ELF-1 (cell line): ENCODE measurements at places on chromosomes 11 and 22.

DNA sequence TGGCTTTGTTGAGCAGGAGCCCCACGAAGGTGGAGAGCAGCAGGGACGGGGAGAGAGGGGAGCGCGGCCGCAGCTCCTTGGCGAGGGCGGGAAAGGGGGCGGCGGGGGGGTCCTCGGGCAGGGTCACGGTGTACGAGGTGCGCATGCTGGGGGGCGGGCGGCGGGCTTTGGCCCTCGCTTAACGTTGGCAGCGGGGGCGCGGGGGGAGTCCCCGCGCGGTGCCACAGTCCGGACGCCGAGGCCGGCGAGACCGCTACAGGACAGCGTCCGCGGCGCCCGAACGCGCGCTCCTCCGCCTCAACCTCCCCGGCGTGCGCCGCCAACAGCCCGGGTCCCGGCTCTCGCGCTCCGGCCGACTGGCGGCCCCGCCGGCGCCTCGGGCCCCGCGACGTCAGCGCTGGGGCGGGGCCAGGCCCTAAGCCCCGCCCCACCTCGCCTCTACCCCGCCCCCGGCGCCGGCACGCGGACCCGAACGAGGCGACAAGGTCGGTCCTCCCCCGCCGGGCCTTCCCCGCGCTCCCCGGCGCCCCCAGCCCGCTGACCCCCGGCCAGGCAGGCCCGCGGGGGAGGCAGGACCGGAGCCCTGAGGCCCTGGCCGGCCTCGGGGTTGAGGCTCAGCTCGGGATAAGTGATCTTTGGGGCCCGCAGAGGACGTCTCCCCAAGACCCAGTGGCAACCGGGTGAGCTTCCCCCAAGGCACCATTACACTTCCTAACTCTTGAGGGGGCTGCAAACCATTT lies 17.5 kb downstream of the USP2 start:
- DNase-seq = peak; percentile 35

- no peak for DNase-seq
Measured at GRCh38 chr22:41915035-41915785, at the start of gene SHISA8. TSS of gene SHISA8 (minus strand) at chr22:41915074. CDS start at chr22:41914667, 407 bp downstream.

DNA sequence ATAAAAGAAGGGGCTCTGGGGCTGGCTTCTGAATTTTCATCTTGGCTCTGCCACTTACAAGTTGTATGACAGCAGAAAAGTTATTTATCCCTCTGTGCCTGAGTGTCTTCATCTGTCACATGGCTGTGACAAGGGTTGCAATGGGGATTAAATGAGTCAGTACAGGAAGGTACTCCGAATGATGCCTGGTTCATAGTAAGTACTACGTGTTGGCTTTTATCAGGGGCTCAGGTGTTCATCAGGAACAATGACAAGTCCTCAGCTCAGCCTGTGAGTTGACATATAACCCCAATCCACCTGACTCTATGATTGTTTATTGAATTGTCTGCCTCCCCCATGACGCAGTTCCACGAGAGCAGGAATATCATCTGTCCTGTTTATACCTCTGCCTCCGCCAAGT lies 45.7 kb downstream of the PAMR1 start:
- no peak for DNase-seq

GRCh38 chr11:111088847-111089355 lies 156.6 kb upstream of the POU2AF2 start:
- DNase-seq = no peak

DNA sequence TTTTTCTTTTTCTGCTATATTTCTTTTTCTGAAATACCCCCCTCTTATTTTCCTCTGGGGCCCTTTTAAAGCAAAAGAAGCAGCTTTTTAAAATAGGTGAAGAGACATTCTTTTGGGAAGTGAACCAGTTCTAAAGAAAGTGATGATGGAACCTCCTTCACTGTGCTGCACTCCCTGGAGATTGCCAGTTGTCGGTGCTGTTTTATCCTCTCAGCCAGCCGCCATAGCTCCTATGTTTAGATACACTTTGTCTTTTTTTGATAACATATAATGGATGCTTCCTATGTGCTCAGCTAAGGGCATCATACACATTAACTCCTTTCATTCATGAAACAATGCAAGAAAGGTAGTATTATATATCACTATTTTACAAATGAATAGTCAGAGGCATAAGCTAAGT lies 14.0 kb downstream of the CFAP300 start:
- no peak for DNase-seq

DNA sequence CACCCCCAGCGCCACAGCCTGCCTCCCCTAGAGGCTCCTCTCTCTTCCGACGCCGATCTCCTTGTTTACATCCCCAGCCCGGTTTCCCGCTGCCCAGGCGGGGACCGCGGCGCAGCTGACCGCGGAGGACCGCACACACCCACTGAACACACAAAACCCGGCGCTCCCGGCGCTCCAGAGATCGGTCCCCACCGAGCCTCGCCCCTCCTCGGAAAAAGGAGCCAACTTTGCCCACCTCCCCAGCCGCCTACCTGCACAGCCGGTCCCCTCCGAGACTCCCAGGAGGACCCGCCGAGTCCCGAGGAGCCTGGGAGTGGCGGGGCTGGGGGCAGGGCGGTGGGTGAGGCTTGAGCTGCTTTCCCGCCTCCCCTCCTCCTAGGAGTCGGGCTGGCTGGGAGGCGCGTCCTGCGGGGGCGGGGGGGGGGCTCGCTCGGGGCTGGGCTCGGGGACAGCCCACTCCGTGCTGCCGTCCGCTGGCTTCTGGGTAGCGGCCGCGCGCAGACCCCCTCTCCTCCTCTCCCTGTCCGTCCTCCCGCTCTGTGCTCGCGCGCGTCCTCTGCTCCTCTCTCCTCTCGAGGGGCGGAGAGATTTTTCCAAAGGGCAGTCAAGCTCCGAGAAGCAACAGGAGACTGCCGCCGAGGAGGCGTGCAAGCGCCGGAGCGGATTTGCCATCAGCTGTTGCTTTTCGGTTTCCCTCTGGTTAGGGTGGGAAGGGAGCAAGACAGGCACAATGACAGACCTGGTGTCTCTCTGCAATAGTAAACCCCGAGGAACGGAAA lies at the start of gene FXYD6:
Gene FXYD6, minus strand, starts transcription at position 318 of the 779 bp plus-strand sequence. CDS start 33,882 bp downstream, outside the sequence.
- DNase-seq = peak; percentile 69

- no peak for DNase-seq
Measured at GRCh38 chr22:39873965-39874364, 19.6 kb downstream of the ENTHD1 start.

GRCh38 chr11:69563946-69564775 lies 76.8 kb upstream of the CCND1 start:
- DNase-seq = peak; percentile 58

DNA sequence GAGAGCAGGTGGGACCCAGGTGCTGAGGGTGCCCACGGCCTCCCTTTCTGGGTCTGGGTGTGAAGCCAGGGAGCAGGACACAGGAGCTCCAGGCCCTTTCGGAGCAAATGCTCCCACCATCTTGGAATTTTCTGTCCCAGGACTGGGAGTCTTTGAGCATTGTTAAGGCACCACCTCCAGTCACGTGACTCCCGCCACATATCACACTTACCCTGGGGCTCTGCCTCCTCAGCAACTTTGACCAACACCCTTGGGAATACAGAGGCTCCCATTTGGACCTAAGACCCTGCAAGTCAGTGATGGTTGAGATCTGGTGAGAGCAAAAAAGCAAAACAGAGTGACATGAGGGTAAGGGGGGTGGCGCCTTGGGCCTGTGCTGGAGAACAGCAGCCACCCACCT lies 35.6 kb downstream of the GNAZ start:
- no peak for DNase-seq

DNA sequence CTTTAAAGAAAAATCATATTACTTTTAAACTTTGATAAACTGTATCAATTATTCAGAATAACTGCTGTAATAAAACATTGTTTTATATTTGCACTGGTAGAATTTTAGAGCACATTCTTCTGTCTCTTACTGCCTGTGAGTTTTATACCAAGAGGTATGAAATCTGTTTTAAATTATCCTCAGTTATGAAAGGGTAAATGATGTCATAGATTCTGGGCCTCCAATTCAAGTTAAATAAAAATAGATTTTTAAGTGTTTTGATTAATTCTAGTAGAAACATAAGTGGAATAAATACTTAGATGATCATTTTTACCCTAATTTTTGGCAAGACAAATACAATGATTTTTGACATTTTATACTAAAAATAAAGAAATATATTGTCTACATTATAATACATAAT lies 93.0 kb downstream of the GUCY1A2 start:
- no peak for DNase-seq
